ENCODE measurements at places on chromosomes 2 and 18.

DNA sequence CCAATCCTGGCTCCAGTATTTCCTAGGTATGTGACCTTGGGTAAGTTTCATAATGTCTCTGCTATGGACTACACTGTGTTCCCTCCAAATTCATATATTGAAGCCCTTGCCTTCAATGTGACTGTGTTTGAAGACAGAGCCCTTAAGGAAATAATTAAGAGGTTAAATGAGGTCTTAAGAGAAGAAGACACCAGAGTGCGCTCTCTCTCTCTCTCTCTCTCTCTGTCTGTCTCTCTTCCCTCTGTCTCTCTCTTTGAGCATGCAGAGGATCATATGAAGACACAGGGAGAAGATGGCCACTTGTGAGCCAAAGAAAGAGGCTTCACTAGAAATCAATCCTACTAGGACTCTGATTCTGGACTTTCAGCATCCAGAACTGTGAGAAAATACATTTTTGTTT, 52.2 kb downstream of the NXPH2 start:
- DNase-seq = no peak

DNA sequence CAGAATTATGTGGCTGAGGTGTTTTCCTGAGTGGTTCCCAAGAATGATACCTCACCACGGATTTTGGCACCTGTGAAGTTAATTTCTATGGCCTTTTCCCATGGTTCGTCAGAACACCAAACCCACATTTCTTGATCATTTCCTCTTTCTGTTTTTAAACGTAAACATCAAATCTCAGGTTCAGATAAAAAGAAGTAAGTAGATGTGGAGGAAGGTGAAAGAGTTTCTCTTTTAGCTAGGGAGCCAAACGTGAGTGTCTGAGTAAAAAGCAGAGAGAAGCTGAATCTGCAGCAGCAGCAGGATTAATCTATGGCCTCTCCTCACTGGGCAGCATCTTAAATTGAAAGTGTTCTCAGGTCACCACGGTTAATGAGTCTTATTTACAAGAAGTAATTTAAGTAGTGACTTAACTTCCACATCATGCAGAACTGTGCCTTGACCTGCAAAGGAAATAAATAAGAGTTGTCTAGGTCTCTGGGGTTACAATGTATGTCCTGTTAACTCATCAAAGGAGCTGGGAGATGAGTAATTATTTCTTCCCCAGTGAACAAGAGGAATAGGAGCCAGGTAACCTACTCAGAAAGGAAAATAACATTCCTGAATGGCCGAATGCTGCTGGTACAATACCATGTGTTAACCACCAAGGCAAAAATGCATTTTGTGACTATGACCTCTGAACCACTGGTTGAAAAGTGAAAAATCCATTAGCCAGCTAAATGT, 139.6 kb upstream of the NETO1 start:
- DNase-seq = no peak

- peak; percentile 90 for DNase-seq
Observed at GRCh38 chr2:218301176-218301819, 9.0 kb upstream of the TMBIM1 start.

- DNase-seq = no peak
Observed at GRCh38 chr2:44582363-44583008, 220.7 kb downstream of the CAMKMT start.

DNA sequence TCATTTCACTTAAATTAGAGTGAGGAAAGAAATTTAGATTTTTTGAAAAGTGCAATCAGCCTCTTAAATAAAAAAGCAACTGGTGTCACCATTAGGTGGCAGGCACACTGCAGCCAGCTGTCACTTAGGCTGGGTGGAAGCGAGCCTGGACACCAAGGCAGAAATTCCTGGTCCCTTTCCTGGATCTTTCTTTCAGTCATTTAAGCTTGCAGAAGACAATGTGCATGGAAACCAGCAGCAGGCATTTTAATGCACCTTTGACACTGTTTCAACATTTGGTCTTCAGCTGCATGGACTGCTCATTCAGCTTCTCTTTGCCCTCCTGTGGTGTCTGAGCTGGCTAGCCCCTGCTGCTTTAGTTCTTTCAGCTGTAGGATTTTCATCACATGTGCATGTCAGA, 61.0 kb downstream of the AQP4 start:
- peak; percentile 38 for DNase-seq

DNA sequence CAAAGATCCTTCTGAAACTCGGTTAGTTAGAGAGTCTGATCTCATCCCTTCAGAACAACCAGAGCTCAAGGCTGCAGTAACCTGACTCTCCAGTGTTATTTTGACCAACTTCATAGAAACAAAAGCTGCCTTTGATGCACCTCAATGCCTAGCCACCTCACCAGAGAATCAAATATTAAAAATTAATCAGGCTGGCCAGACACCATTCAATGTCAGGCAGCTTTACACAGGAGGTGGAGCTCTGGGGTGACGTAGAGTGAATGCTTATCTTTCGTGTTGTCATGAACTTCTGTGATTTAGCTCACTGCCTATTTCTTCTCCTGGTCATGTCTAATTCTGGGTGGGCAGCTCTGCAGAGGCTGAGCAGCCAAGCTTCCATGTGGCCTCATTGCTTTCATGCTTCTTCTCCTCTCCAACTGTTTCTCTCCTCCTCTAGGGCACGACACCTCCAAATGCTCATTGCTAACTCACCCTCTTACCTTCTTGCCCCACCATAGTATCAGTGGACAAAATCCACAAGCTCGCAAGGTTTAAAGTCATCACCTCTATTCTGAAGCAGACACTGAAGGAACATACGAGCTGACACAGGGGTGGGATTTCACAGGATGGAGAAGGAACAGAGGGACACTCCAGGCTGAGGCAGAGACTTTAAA, 39.4 kb downstream of the AAK1 start:
- no peak for DNase-seq

- DNase-seq = no peak
Observed at GRCh38 chr2:149400997-149401396, 70.6 kb downstream of the LYPD6 start.

- no peak for DNase-seq
Observed at GRCh38 chr2:60531701-60532133, 21.7 kb downstream of the BCL11A start.

DNA sequence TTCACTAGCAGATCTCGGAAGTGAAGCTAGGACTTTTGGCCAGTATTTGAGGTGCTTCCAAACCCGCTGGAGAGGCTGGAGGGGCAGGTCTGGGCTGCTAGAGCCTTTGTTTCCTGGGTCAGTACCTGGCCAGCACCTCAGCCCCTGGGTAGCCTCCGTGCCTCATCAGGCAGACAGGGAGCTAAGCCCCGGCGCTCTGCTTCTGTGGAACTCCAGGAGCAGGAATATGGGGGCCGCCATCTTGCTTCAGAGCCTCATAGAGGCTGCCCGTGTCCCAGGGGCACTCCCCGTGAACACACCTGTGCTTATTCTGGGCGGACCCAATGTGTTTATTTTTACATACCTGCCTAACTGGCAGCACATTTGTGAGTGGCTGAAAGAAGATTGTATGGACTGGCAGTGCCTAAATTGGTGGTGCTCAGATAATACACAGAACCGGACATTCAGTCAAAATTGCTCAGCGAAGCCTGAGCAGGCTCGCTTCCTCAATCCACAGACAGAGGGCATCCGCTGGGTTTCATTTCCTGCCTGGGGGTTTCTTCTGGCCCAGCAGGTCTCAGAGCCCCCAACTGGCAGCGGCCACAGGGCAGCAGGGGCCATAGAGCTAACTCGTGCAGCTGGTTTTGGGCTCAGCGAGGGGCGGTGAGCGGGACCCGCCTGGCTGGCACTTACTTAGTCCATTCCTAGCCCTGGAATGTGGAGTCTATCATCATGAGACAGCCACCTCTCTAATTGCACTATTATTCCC, 176.8 kb upstream of the ALKAL2 start:
- DNase-seq = no peak

DNA sequence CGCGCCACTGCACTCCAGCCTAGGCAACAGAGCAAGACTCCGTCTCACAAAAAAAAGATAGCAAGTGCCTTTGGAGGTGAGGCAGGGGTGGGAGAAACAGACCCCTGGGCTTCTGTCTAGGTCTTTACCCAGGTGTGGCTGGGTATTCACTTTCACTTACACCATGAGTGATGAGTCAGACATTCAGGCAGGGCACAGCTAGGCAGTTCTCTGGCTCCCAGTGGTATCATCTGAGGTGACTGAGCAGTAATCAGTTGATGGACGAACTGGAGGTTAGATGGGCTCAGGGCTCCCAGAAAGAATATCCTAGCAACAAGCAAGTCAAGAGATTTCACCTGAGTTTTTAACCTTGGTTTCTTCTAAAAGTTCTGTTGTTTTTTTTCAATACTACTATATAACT, 107.0 kb upstream of the RAB6C start:
- no peak for DNase-seq

GRCh38 chr2:232873292-232873908, 3.3 kb downstream of the SNORC start:
- DNase-seq = no peak

- DNase-seq = no peak
Observed at GRCh38 chr2:159788253-159788652, 9.8 kb downstream of the CD302 start.

DNA sequence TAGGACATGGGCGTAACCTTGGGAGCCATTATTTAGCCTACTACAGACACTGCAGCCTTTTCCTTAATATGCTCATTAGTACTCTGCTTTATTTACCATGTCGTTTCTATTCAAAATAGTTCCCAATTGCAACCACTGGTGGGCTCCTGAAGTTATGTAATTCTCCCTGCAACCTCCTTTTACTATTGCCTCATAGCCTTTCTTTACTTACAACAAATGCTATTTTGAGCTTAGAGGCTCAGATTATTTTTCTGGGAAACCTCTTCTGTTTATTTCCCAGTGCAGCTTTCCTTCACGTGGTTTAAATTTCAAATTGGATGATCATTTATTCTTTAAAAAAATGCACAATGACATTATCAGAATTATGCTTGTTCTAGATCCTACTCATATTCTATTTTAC, 492.3 kb upstream of the TMEFF2 start:
- DNase-seq = peak; percentile 27

- no peak for DNase-seq
Observed at GRCh38 chr18:77131652-77132368, 773 bp downstream of the MBP start.

- DNase-seq = peak; percentile 21
Observed at GRCh38 chr18:70454704-70455322, 166.0 kb downstream of the SOCS6 start.

GRCh38 chr2:74528600-74529356, 728 bp downstream of the AUP1 start:
- DNase-seq = no peak

- no peak for DNase-seq
Observed at GRCh38 chr2:181231886-181232621, 225.1 kb upstream of the ITGA4 start.

DNA sequence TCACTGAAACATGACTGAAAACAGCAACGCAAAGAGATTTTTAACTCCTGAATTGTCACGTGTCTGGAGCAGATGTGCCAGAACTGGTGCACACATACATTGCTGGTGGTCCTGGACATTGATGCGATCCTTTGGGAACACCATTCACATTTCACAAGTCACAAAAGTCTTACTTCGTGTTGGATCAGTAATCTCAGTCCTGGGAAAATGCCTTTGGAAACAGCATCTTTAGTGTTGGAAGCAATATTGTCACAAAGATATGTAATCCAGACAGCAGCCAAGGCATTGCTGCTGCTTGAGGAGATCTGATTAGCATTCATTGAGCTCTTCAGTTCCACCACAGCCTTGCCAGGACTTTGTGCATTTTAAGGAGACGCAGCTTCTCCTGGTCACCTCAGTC, 126.2 kb upstream of the SH3BP4 start:
- no peak for DNase-seq

DNA sequence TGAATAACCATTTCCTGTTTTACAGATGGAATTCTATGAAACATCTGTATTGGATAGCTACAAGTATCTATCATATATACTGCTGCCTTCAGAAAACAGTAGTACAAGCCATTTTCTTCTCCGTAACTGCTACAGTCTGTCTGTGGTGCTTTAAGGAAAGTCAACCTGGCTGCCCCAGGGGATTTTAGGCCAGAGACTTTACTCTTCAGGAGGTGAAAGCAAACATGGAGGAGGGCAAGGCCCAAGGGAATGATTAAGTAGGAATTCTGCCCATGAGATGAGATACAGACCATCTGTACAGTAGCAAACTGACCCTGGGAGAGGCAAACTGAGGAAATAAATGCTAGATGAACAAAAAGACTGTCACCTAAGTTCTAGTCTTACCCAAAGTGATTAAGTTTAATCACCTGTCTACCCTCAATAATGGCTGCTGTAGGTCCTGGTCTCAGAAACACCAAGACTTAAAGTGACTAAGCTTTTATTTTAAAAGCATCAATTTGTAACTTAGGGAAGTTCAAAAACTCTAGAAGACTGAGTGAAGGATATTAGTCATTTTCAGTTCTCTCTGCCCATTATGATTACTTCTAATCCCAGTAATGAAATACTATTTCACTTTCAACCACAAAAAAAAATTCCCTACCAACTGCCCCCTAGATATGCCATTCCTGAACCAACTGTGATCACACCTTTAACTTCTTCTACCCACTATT, 14.8 kb downstream of the MBD2 start:
- no peak for DNase-seq

DNA sequence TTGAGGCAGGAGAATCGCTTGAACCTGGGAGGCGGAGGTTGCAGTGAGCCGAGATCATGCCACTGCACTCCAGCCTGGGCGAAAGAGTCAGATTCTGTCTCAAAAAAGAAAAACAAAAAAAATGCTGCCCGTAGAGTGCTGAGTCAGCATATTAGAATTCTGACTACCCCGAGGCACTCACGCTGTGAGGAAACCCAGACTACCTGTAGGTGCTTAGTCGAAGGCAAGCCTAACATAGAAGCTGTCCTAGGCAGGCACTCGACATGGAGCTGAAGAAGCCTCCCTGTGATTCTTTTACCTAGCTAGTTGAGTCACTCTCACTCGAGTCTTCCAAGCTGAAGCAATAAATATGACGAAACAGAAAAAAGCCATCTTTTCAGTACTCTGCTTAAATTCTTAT, 1323.2 kb upstream of the DDX18 start:
- no peak for DNase-seq

DNA sequence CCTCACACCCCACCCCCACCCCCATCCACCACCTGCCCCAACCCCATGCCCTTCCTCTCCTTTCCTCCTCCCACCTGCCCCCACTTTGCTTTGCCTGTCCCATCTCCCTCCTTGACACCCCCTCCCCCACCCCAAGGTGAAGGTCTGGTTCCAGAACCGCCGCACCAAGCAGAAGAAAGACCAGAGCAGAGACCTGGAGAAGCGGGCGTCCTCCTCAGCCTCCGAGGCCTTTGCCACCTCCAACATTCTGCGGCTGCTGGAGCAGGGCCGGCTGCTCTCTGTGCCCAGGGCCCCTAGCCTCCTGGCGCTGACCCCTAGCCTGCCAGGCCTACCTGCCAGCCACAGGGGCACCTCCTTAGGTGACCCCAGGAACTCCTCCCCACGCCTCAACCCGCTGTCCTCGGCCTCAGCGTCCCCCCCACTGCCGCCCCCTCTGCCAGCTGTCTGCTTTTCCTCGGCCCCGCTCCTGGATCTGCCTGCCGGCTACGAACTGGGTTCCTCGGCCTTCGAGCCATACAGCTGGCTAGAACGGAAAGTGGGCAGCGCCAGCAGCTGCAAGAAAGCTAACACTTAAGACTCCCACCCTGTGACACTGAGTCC, 3.0 kb upstream of the ATP6V1B1 start:
- DNase-seq = no peak

- peak; percentile 30 for DNase-seq
Observed at GRCh38 chr2:165700531-165700930, 93.5 kb downstream of the GALNT3 start.

Data from NCI-H526 (cell line).